Mucosa of descending colon (tissue), 3 donors: ENCODE measurements at places on chromosomes 7 and 10. TPM values are rescaled to one million over a fixed set of nuclear protein-coding genes. Genes with fewer than 3 reads are reported as not detected.
A peak's percentile ranks its signal among the peaks of the same experiment; 100 is the strongest.

DNA sequence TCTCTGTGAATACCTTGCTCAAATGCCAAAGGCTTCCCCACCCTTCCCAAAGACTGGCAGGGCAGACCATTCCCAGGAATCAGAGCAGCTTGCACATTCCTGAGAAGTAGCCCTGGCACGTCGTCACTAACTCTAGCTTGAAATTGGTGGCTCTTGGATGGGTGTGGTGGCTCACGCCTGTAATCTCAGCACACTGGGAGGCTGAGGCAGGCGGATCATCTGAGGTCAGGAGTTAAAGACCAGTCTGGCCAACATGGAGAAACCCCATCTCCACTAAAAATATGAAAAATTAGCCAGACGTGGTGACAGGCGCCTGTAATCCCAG is 108.2 kb upstream of the MPP7 start:
- DNase-seq: no peak

DNA sequence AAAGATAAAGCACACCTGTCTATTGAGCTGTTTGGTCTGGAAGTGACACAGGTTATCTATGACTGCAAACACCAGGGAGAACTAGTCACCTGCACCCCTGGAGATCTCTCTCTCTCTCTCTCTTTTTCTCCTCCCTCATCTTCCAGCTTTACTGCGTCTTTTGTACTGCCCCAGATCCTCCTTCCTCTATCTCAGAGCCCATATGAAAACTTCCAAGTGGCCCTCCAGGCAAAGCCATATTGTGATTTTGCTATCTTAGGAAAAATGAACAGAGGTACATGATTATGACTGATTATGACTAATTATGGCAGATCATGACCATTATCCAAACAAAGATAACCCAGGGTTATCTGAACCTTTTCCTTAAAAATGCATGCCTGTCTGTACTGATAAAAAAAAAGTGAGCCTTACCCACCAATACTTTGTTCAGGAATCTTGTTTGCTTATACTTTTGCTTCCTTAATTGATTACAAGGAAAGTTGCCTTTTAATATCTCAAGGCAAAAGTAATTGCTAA is 12.6 kb upstream of the EPHB6 start:
- no peak for DNase-seq

DNA sequence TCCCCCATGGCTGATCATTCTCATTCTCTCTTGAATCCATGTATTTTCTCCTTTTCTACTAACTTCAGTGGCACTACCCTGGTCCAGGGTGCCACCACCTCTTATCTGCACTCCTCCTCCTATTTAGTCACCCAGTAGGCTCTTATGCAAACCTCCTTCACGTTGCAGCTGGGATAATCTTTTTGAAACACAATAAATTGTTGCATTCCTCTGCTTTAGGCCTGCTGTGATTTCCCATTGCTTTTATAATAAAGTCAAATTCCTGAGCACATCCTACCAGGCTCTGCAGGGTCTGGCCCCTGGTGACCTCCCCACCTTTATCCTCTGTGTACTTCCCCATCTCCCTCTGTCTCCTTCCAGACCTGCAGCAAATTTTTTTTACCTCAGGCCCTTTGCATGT is 112.7 kb upstream of the KIAA1217 start:
- no peak for DNase-seq

- DNase-seq: no peak
Measured at GRCh38 chr7:78153285-78153684, 354.7 kb downstream of the PHTF2 start.

GRCh38 chr7:138935465-138936011 is 45.7 kb downstream of the KIAA1549 start:
- DNase-seq: no peak

- DNase-seq: no peak
Measured at GRCh38 chr10:92479547-92479946, 94.3 kb downstream of the IDE start.

GRCh38 chr7:70384024-70384423 is 747.9 kb upstream of the GALNT17 start:
- no peak for DNase-seq

- DNase-seq: peak; percentile 21
Measured at GRCh38 chr7:37336259-37336658, 112.4 kb downstream of the ELMO1 start.

GRCh38 chr10:3124412-3125175 is 48.0 kb downstream of the PITRM1 start:
- no peak for DNase-seq

DNA sequence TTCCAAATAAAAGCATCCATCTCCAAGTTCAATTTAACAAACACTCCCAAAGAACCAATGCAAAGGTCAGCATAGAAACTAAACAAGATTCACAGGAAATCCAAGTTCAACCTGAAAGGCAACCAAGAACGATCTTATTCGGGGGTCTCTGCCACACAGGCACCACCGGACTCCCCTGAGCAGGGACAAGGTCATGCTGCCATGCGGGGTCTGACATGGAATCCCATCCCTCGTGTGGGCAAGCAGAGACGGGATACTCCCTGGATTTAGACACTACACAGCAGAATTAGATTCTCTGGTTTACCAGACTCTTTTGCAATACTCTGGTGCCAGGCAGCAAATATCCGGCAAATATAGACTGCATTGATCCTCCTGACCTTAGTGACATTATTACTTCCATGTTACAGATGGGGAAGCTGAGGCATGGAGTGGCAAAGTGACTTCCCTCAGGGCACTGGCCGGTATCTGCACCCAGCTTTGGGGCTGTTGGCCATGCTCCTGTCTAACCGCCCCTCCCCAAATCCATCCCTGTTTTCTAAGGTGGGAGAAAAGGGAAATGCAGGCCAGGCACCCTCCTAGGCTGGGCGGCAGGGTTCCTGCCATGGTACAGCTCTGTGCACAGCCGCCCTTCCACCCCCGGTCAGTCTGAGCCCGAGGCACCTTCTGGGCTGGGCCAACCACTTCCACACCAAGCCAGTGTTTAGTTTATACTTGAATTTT is 111.8 kb downstream of the VIPR2 start:
- DNase-seq: no peak

GRCh38 chr10:7984325-7984724 is 70.2 kb upstream of the GATA3 start:
- no peak for DNase-seq

DNA sequence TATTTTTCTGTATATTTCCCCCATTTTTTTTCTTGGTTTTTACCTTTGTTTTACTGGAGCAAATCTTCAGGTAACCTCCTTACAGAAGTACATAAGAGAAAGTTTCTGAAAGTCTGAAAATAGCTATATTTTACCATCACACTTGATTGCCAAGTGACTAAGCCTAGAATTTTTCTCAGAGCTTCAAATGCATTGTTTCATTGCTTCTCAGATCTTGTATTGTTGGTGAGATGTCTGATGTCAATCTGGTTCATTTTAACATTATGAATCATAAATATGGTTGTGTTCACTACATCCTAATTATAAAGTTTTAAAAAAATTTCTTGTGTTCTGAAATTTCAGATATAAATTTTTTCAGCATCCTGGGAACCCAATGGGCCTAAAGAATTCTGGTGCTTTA is 228.2 kb downstream of the AHR start:
- DNase-seq: no peak

GRCh38 chr7:74272305-74273038 is 16.7 kb upstream of the CLIP2 start:
- peak; percentile 71 for DNase-seq

DNA sequence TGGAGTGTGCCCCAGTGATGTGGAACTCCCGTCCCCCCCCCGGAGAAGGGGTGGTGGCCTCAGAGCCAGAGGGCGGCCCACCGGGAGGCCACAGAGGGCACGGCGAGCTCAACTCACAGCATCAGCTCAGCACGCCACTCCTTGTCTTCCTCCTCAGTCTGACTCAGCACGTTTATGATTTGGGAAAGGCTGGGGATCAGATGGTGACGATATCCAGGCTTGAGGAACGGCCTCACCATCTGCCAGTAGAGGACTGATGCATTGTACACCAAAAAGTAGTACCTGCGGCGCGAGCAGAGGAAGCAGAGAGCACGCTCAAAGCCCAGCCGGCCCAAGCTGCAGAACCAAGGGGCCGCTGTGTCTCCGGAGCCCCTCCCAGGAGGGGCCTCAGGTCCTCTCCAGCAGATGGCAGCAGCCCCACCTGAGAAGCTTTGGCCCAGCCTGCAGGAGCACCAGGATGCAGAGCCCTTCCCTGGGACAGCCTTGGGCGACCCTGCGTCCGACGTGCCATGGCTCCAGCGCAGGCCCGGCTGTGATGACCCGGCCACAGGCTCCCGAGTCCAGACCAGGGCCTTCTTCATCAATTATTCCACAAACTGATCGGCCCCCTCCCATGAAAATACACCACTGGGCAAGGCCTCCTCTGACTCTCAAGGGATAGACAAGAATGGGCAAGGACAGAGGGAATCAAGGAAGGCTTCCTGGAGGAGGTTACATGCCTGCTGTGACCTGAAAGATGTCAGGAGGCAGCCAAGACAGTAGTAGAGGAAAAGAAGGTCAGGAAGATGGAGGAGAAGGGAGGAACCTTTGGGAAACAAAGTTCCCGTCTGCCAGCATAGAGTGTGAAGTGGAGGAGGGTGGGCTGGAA is 3.7 kb downstream of the CFAP46 start:
- no peak for DNase-seq

DNA sequence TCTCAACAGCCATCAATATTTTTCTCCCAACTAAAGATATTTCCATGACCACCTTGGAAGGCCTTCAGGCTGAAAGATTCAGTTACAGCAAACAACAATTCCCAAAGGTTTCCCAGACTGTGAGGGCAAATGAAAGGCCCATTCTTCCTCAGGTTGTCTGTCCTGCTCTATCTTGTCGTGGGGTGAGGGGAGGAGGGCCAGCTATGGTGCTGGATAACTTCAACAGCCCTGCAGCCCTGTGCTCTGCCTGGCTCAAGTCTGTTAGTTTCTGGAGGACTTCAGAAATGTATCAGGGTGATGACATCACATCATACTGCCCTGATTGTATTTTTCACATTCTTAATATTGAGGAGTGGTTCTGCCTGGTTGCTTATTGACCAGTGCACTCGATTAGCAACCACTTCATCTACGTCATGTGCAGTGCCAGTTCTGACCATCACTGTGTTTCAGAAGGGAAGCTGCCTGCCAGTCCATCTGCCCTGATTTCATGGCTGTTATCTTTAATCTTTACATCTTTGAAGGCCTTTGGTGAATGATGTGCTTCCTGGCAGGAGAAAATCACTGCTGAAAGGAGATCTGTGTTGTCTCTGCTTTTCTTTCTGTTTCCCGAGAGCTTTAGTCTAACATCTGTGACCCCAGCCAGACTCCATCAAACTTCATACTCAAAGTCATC is 135.5 kb downstream of the NRF1 start:
- DNase-seq: no peak

GRCh38 chr10:86942441-86943315 is 14.7 kb downstream of the MMRN2 start:
- no peak for DNase-seq

DNA sequence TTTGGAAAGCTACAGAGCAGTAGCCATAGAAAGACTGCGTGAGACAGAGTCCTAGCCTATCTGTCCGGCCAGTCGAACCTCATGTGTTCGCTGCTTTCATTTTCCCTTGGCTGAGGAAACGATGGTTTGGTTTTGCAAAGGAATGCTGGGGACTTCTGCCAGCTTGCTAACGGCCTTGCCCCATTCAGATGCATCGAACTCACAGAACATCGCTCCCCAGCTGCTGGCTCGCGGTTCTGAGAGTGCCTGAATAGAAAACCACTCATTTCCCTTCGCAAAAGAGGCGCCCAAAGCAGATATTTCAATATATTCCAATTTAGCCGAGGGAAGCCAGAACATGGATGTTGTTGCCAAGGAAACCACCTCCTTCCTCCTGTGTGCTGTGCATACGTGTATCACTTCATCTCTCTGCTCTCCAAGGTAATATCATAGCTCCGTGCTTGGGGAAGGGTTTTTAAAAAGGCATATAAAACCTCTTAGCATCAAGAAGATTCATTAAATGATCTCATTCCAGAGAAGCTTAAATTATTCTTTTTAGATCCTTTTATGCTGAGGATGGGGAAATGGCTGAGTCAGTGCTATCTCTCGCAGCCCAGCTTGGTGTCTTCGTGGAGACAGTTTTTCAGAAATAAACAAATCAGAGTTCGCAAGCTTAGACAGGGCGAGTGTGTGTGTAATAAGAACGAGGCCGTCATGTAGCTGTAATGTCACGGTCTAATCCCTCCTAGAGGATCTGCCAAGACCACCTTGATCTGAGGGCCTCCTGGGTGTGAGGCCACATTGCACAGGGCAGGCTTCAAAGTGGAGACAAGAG is 215.2 kb downstream of the RPS24 start:
- DNase-seq: no peak

GRCh38 chr10:126191192-126191591 is 197.1 kb downstream of the ADAM12 start:
- DNase-seq: no peak

Gene HTR5A
- total RNA-seq: not detected

Gene ANKRD1
- not detected for total RNA-seq

Gene KLF14
- total RNA-seq: not detected

Gene FOXI2
- 0.12 TPM for total RNA-seq

Gene LIPJ
- total RNA-seq: not detected

Gene NRG3
- 0.23 TPM for total RNA-seq

Gene ZNF37A
- 9.8 TPM for total RNA-seq

Gene RBM20
- 9.7 TPM for total RNA-seq

Gene TMEM225B
- total RNA-seq: 0.82 TPM

Gene SGCE
- 6.8 TPM for total RNA-seq
